ENCODE measurements at places on chromosomes 3 and 15.
A peak's percentile ranks its signal among the peaks of the same experiment; 100 is the strongest.

DNA sequence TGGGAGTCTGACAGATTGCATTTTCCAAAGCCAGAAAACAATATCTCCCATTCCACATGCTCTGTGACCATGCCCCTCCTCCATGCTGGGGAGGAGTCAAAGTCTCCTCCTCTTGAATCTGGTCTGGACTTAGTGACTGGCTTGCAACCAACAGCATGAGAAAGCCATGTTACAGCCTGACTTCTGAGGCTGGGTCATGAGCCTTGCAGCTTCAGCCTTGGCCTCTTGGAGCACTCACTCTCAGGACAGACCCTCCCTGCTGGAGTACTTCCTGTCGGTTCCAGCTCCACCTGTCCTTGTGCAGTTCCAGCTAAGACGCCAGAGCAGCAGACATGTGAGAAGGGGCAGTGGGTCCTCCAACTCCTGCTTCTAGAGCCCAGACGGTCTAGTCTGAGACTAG lies 49.7 kb upstream of the RBSN start:
- DNase-seq, result no peak

DNA sequence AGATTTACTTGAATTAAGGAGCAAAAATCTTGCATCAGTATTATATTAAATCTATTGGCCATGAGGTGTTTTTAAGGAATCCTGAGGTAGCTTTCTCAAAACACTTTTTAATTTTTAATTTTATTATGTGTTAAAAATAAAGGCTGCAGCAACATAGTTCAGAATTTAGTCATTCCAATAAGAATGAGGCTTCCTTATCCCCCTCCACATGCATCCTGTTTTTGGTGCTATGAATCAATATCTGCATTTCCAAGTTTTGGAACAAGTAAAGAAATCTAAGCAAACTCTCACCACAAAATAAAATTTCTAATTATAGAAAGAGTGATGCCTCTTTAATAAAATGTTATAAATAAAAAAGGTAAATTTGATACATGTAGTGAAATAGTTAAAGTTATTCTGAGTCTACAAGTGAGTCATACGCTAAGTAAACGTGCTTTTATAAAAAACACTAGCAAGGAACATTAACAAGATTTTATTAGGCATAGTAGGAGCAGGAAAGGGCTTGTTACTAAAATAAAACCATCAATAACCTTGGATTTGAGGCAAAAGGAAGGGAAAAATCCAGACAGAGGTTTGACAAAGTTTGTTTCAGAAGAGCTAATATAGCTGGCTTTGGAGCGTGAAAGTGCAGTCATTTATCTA lies 1218.0 kb downstream of the NSUN3 start:
- no peak for DNase-seq

GRCh38 chr3:42085641-42086376 lies 5.3 kb upstream of the TRAK1 start:
- peak; percentile 15 for DNase-seq

DNA sequence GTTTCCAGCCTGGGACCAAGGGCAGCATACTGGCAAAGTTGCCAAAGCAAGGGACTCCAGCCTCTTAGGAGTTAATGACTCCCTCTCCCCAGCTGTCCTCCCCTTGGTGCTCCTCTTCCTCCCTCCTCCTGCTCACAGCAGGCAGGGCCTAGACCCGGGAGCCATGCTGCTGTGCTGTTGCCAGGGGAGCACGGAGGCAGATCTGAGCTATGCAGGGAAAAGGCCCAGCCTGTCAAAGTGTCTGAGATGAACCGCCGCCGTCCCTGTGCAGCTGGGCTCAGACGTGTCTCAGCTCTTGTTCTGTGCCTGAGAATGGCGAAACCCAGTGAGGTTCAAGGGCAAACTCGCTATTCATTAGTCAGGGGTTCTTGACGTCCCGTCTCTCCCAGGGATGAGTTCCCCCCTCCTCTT lies 60.8 kb upstream of the POLG start:
- no peak for DNase-seq
